Glomerular endothelial cell (primary cell): ENCODE measurements at places on chromosomes 3 and 15. TPM values are rescaled to one million over a fixed set of nuclear protein-coding genes. Genes with fewer than 3 reads are reported as not detected.

GRCh38 chr3:112303764-112304325, 9.8 kb upstream of the SLC9C1 start:
- no peak for DNase-seq

DNA sequence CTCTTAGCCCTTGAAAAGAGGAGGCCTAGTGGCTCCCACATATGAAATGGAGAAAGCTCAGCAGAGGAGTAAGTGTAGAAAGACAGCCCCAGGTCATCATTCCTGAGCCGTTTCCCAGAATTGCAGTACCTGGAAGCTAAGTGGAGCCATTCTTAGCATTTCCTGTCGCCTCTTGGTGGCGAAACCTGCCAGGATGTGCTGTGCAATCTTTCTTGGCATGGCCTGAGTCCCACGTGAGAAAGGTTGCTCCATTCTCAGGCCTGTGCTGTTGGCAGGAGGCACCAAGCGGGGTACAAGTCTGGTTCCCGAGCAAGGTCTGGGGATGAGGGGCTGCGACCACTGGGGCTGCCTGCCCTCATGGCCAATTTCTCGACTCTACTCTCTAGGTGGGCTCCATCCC, 207.2 kb upstream of the TPM1 start:
- no peak for DNase-seq

DNA sequence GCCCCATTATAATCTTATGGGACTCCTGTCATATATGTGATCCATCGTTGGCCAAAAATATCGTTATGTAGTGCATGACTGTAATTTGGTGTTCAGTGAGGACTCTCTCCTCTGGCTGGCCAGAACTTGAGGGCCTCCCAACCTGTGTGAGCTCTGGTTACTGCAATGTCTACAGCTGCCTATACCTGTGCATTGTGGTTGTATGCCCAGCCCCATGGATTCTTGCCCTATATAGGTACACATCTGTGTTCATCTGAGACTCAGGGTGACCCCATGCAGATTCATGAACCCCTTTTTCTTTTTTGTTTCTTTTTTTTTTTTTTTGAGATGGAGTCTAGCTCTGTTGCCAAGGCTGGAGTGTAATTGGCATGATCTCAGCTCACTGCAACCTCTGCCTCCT, 32.6 kb upstream of the KLF13 start:
- DNase-seq, result no peak

- no peak for DNase-seq
These were observed 93.8 kb downstream of the LRIG1 start for GRCh38 chr3:66406831-66407610.

DNA sequence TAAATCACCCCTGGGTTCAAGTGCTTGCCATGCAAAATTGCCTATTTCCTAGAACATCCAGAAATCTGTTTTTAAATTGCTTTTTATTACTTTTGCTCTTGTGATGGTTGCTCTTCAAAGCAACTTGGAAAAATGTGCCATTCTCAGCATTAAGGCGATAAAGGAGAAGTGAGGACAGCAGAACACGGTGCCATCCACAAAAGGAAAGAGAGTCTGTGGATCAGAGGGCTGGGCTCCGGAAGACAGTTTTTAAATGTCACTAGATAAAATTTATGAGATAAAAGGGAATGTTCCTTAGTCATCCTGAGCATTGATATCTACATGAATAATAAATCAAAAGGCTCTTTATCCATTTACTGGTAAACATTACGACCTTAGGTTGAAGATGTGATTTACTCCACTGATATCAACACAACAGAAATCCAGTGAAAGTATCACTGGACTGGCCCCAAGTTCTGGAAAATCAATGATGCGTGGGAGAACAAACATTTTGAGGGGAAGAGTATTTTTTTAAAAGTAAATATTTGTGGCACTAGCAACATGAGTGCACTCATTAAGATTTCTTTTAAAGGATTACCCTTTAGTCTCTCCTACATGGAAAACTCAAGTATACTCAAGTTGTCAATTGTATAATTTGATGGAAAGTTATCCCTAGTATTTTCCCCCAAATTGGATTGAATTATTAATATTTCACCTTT, 554.7 kb downstream of the FHIT start:
- DNase-seq, result no peak

DNA sequence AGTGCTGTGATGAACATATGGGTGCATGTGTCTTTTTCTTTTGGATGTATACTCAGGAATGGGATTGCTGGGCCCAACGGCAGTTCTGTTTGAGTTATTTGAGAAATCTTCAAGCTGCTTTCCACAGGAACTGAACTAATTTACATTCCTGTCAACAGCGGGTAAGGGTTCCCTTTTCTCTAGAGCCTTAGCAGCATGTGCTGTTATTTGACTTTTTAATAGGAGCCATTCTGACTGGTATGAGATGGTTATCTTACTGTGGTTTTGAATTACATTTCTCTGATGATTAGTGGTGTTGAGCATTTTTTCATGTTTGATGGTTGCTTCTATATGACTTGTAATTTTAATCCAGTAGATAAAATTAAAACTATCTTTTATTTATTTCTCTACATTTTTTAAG, 1168.6 kb upstream of the ALCAM start:
- DNase-seq, result no peak

- no peak for DNase-seq
These were observed 14.7 kb upstream of the SYN2 start for GRCh38 chr3:11989383-11990038.

DNA sequence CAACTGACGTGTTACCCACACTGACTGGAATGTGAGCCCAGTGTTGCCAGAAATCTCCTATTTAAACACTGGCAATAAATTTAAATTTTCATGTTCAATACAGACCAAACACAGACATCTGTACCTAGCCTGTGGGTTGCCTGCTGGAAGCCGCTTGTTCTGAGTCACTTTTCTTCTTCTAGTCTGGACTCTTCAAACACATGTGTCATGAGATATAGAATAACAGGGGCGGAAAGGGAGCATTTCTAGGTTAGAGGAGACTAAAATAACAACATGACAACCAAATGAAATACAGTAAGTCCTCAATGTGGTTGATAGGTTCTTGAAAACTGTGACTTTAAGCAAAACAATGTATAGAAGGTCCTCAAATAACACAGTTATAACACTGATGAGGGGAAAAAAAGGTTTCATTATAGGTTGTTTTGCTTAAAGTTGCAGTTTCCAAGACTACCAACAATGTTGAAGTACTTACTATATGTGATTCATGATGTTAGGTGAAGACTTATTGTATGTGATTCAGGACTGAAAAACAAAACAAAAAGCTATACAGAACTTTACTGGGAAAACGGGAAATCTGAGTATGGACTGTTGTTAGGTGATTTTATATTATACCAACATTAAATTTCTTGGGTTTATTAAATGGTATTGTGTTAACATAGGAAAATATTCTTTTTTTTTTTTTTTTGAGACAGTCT, 63.1 kb downstream of the PRKAR2A start:
- DNase-seq, result no peak

- DNase-seq, result no peak
These were observed 389.1 kb upstream of the PROK2 start for GRCh38 chr3:72174040-72174439.

- DNase-seq, result peak; percentile 68
These were observed 26.4 kb downstream of the FAH start for GRCh38 chr15:80179025-80179759.

GRCh38 chr15:85737061-85737460, 57.7 kb downstream of the KLHL25 start:
- no peak for DNase-seq

The MUC20 gene
- 0.10 TPM in 1 of 2 replicates, not detected in the other for total RNA-seq

The ARHGEF26 gene
- 0.92 and 4.6 TPM in 2 replicates for total RNA-seq

The ILDR1 gene
- total RNA-seq, result not detected in 2 replicates

The ALS2CL gene
- 7.8 and 13.5 TPM in 2 replicates for total RNA-seq

The GPR160 gene
- total RNA-seq, result 6.9 and 7.9 TPM in 2 replicates

The AQP9 gene
- not detected in 2 replicates for total RNA-seq

The CTDSPL gene
- total RNA-seq, result 21.1 and 26.9 TPM in 2 replicates
